Activated T-cell treated with anti-CD3 and anti-CD28 coated beads, Interleukin-2, amount 50 U/mL, for 4 hours (primary cell): ENCODE measurements at places on chromosomes 12 and 14. TPM values are rescaled to one million over a fixed set of nuclear protein-coding genes. Genes with fewer than 3 reads are reported as not detected.

The MMP17 gene
- 0.46 TPM for total RNA-seq

DNA sequence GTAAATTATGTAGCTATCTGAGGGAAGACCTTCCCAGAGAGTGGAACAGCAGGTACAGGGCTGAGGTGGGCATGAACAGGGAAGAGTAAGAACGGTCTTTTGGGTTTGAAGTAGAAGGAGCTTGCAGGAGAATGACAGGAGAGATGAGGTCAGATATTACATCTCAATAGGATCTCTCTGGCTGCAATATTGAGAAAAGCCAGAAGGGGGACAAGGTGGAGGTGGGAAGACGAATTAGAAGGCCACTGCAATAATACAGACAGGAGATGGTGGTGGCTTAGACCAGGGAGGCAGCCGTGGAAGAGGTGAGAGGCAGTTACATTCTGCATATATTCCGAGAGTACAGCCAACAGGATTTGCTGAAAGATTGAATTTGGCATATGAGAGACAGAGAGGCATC is 310.2 kb downstream of the APAF1 start:
- DNase-seq: no peak

The TAS2R8 gene
- not detected for total RNA-seq

The PLEKHG7 gene
- total RNA-seq: not detected

- DNase-seq: no peak
Observed at GRCh38 chr12:106109168-106109910, 29.4 kb downstream of the NUAK1 start.

The CCDC177 gene
- not detected for total RNA-seq

DNA sequence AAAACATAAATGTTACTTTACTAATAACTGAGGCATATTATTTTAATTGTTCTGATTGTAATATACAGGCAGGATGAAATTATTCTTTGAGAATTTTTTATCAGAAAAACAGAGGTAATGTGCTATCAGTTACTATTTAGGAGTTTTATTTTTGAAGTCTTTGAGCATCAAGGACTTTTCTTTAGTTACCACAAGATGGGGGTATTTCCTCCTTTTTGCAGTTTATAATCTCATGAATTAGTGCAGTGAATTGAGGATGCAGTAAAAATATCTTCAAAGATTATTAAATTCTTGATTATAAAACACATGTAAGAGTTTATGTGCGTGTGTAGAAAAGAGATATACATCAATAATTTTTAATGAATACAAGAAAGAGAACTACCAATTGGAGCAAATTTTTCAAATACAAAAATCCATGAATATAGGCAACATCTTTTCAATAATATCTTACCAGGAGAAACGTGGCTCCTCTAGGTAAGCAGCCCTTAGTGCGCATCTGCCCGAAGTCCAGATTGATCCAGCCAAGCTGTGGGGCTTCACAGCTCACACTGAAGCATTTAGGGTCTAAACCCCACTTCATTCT is 71.6 kb downstream of the ERGIC2 start:
- no peak for DNase-seq
